Stimulated activated CD8-positive, alpha-beta memory T cell treated with anti-CD3 and anti-CD28 coated beads, Interleukin-7, amount 100 ng/mL, for 48 hours (primary cell): ENCODE measurements at places on chromosomes 5 and 9.

GRCh38 chr9:132516911-132517310, 65.5 kb upstream of the BARHL1 start:
- DNase-seq = no peak

DNA sequence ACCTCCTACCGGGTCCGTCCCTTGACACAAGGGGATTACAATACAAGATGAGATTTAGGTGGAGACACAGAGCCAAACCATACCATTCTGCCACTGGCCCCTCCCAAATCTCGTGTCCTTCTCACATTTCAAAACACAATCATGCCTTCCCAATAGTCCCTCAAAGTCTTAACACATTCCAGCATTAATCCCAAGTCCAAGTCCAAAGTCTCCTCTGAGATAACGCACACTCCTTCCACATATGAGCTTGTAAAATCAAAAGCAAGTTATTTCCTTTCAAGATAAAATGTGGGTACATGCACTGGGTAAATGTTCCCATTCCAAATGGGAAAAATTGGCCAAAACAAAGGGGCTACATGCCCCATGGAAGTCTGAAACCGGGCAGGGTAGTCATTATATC, 463.9 kb upstream of the CDH9 start:
- no peak for DNase-seq

DNA sequence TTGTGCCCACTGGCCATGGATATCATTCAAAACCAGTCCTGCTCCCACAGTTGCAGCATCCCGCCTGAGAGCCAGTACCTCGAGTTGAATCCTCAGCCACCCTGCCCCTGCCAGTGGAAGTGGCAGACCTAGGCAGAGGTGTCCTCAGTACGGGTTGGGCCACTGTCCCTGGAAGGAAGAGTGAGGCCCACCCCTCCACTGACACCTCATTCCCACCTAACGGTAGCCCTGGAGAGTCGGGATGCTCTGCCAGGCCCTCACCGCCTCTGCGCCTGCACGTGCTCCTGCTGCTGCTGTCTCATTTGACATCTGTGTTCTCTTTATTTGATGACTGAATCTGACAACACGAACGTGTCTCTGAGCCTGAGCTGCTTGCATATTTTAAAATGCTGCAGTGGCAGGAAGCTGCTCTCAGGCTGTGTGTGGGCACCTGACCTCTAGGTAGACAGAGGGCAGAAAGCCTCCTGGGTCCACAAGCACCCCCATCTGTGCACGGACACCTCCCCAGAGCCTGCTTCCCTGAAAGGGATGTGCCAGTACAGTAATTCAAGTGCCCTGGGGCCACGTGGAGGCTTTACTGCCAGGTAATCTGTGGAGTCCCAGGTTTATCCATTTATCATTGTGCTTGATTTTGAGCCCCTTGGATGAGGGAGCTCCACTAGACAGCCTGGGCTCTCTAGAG, 194.7 kb downstream of the CACNA1B start:
- no peak for DNase-seq

DNA sequence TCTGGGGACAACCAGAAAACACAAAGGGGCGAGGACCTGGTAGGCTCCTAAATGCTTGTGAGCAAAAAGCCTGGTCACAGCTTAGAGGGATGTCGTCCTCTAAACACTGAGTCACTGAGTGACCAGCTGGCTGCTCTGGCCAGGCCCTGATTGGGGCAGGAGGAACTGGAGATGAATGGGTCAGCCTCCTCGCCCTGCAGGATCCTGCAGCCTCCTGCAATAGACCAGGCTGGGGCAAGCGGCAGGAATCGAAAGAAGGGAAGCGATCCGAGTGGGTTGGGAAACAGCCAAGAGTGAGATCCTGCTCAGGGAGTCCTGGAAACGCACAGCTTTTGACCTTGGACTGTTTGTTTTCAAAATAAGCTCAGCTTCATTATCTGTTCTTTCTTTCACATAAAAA, 34.1 kb upstream of the MSX2 start:
- no peak for DNase-seq

- DNase-seq = no peak
Observed at GRCh38 chr5:171840711-171841522, 55.3 kb downstream of the SMIM23 start.

GRCh38 chr5:58224221-58224620, 235.7 kb downstream of the PLK2 start:
- no peak for DNase-seq

- no peak for DNase-seq
Observed at GRCh38 chr9:80538976-80539375, 967.2 kb downstream of the TLE4 start.

DNA sequence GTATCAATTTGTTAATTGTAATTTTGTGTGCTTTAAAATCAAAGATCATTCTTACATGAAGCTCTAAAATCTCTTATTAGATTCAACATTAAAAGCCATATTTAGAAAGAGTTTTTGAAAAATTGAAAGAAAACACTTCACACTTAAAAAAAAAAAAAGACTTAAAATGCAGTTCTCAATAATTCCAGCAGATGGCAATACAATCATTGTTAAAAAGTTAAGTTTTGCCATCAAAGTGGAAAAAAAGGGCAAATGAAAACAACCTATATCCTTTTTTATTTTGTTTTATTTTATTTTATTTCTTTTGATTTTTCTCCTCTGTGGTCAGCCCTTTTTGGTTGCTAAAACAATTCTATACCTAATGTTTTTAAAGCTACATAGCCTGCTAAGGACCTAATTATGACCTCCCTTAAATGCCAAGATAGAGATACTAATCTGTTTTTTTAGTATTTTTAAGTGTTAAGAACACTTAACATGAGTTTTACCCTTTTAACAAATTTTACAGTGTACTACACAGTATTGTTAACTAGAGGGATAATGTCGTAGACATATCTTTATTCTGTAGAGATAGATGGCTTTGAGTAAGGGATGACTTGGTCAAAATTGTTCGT, 154.2 kb upstream of the DAB2 start:
- no peak for DNase-seq

DNA sequence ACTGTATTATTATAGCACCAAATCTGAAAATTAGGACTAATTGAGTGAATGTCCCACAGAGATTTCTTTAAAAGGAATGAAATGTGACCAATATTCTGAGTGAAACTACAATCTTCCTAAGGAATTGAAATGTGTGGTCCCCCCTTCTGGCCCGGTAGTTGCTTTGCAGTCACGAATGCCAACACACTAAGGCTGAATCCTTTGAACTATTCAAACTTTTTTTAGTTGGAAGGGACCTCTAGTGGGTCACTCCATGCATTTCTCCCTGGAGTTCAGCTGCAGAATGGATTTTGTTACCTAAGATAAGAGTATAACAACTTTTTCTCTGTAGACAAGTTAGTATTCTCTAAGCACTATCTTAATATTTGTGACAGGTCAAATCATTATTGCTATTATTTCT, 2.8 kb downstream of the CDH6 start:
- no peak for DNase-seq

- DNase-seq = no peak
Observed at GRCh38 chr9:81513059-81513458, 176.3 kb downstream of the TLE1 start.

DNA sequence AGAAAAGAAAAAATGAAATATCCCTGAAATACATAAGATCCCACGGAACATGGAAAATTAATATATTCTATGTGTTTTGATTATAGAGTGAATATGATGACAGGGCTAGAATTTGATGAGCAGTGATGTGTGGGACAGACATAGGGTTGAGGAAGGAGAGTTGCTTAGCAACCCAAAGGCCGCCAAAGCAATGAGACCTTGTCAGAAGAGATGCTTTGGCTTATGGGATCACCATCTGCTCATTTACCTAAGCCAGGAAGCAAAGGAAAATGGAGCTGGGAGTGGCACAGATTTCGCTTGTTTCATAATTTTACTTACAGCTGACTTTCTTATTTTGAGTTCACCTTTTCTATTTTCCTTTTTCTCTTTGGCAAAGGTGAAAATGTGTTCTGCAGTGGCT, 20.9 kb upstream of the HAPLN1 start:
- no peak for DNase-seq

- DNase-seq = no peak
Observed at GRCh38 chr9:19623941-19624340, 164.9 kb downstream of the SLC24A2 start.

- no peak for DNase-seq
Observed at GRCh38 chr9:10007356-10007755, 605.4 kb downstream of the PTPRD start.

DNA sequence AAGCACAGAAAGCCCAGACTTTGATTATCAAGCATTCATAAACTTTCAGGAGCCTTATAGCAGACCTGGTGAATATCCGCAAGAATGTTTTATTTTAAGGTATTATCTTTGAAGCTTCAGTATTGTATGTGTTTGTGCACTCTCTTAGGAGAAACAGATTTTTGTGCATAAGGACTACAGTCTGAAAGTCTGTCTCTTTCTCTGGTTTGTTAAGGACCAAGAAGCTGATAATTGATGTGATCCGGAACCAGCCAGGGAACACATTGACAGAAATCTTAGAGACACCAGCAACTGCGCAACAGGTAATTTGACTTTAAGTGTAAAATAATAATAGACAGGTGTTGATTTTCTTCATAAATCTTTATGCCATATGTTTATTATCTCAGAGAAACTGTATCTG, 22.8 kb upstream of the F2R start:
- no peak for DNase-seq

DNA sequence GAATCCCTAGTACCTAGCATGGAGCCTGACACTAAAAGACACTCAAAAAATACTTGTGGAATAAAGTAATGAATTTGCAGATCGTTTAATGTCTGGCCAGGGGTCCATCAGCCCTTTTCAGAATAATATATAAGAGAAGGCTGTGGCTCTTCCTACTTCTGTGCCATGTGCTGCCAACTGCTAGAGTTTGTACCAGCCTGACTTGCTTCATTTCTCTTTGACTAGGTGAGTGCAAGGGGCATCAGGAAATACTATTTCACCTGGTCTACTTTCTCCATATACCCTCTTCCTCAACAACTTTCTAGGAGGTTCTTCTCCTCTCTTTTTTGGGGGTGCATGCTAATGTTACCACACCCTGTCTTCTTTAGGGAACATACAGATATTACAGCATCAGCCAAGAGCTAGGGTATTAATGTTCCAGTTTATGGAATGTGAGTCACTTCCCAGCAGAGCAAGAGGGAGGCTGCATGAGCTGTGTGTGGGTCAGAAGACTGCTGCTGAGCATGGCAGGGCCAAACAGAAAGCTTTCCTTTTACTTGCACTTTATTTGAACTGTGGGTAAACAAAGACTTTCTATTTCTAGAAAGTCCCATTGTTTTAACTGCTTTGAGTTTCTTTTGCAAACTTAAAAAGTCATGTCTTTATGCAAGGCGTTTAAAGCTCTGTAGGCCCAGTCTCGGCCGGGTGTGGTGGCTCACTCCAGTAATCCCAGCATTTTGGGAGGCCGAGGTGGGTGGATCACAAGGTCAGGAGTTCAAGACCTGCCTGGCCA, 158.9 kb downstream of the ADAMTSL1 start:
- no peak for DNase-seq

DNA sequence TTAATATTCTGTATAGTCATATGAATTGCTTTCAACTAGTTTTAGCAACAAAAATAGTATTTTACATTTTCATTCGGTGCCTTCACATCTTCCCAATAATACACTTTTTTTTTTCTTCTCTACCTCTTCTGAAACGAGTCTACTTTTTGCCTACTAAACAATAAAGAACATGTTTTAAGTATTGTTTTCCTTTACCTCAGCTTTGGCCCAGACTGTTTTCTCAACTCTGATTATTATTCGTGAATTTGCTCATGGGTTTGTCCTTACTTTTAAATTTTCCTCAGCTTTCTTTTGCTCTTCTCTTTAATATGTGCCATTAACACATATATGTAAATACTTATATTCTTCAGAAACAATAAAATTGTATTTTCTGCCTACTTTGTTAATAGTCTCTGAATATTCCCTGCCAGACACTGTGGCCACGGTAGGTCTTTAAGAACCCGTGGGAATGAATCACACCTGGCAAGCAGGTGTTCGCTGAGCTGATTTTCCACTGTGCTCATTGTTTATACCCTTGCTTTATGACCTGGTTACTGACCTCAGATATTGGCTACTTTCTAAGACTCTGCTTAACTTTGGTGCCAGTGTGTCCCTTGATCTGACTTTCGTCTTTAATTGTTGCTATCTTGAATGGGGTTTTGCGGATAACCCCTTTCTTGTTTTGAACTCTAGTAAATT, 49.1 kb downstream of the FAM170A start:
- DNase-seq = no peak

DNA sequence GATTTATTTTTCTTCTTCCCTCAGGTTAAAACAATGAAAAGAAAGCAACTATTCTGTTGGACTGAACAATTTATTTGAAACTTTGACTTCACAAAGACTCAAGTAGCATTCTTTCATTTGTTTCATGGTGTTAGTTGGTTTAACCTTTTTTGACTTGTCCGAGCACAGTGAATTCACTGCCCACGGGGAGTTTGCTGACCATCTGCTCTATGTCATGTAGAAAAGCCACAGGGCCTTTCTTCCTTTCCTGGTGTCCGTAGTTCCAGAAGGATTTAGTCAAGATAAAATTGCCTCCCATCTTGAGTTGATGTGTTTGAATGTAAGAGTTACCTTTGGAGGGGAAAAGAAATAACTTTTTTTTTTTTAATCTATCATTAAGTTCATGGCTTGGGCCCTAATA, 55.1 kb upstream of the ZNF608 start:
- no peak for DNase-seq

GRCh38 chr5:86686046-86686445, 68.3 kb downstream of the COX7C start:
- DNase-seq = no peak

DNA sequence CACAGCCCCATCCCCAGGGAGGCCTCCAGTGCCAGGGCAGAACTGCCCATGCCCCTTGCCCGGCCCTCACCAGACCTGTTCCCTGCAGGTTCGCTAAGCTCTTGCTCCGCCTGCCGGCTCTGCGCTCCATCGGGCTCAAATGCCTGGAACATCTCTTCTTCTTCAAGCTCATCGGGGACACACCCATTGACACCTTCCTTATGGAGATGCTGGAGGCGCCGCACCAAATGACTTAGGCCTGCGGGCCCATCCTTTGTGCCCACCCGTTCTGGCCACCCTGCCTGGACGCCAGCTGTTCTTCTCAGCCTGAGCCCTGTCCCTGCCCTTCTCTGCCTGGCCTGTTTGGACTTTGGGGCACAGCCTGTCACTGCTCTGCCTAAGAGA, 110.1 kb downstream of the RXRA start:
- no peak for DNase-seq
